ENCODE measurements at places on chromosomes 1 and 21. TPM values are rescaled to one million over a fixed set of nuclear protein-coding genes. Genes with fewer than 3 reads are reported as not detected.

DNA sequence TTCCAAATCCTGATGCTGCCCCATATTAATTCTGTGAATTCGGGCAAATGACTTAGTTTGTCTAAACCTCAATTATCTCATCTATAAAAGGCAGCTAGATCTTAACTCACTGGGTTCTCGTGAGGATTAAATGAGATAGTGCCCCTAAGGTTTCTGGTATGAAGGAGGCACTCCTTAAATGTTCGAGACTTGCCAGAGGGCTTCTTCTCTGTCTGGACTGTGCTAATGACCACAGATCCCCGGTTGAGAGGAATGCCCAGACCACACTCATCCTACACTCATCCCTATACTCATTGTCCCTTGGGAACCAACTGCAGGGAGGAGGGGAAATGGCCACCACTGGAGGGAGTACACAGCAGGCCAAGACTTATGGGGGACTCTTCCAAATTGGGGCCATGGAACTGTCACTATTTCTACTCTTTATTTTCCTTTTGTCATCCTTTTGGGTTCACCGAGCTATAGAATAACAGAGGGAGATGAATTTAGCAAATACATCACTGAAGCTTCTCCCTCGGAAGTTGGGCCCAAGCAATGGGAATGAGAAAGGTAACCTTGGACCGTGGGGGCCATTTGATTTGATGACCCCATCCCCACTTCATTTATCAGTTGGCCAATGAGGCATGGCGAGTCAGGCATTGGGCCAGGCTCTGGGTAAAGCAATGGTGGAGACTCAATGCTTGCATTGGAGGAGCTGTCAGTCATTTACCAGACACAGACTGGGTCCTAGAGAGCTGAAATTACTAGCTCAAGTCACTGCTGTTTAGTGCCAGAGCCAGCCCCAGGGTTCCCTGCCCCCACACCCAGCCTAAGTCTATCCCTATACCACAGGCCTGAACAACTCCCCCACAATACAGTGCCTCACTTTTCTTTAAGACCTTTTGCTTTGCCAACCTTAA lies 5.1 kb downstream of the ATF3 start:
- DNase-seq: peak; percentile 95

- DNase-seq: no peak
These were observed 18.0 kb upstream of the SNRPE start for GRCh38 chr1:203843435-203843834.

DNA sequence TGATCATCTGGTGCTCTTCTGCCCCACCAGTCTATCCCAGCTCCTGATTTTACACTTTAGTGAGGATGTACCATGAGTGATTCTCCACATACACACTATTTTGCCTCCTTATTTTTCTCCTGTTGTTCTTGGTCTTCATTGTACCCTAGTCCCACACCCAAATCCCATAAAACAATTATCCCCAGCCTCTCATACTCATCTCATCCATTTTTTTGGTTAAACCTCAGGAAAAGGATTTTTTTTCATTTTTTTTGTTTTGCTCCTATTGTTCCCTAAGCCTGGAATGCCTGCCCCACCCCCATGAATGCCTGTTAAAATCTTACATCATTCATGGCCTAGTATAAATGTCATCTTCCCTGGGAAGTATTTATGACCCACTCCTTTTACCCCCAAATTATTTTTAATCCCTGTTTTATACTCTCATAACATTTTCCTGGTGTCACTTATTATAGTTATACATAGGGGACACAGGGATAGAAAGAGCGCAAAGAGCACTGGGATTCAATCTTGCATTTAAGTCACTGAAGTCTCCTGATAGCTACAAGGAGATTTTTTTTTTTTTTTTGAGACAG lies 4.9 kb upstream of the LINGO4 start:
- no peak for DNase-seq

DNA sequence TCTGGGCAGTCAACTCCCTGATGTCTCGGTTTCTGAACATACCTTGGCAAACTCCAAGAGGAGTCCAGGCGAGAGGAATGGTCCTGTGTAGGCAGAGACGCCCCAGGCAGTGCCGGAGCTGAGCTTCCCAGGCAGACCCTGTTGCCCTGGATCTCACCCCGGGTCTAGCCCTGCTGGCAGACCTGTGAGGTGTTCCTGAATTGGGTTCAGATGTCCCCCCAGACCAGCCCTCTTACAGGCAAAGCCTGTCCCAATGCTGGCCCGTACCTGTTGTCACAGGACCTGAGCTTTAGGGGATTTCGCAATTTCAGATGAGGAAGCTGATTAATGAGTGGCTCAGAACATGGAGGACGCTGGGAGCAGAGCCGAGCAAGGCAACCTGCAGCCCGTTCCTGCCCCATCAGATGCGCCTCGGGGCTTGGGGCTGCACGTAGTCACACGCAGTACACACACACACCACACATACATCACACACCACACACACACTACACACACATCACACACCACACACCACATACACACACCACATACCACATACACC lies 38.5 kb upstream of the PDE9A start:
- peak; percentile 29 for DNase-seq

DNA sequence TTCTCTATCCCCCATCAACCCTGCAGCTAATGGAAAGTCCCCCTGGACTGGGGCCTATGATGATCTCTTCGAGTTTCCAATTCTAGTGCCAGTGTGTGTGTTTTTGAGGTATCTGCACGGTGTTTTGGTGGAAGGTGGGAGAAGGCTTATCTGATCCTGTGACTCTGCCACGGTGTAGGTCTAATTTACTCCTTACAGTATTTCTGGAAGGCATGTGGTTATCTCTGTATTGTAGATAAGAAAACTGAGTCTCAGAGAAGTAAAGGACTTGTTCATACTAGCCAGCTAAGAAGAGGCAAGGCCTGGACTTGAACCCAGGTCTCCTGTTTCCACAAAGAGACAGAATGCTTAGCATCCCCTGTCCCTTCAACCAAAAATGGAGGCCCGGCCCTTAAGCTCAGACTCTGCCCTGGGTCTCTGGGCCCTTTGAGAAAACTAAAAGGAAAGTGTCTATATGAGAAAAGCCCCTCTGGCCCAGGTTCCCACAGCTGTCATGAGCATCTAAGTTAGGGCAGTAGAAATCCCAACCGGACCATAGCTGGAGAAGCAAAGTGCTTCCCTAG lies 20.3 kb downstream of the RIMS3 start:
- no peak for DNase-seq

DNA sequence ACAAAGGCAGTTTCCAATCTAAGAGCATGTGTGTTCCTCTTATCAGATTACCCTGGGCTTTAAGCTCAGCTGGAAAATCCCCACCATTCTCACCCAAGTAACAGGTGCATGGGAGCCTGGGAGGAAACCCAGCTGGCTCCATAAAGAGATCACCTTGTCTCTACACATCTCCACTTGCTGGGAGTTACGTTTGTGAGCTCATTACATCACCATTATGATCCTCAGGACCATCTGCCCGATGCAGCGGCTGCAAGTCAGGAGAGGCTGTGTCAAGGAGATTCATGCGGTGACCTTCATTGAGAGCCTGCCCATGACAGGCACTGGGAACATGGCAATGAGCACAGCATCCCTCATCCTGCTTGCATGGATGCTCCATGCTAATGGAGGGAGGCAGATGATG lies 618.0 kb downstream of the NPHP4 start:
- DNase-seq: no peak

DNA sequence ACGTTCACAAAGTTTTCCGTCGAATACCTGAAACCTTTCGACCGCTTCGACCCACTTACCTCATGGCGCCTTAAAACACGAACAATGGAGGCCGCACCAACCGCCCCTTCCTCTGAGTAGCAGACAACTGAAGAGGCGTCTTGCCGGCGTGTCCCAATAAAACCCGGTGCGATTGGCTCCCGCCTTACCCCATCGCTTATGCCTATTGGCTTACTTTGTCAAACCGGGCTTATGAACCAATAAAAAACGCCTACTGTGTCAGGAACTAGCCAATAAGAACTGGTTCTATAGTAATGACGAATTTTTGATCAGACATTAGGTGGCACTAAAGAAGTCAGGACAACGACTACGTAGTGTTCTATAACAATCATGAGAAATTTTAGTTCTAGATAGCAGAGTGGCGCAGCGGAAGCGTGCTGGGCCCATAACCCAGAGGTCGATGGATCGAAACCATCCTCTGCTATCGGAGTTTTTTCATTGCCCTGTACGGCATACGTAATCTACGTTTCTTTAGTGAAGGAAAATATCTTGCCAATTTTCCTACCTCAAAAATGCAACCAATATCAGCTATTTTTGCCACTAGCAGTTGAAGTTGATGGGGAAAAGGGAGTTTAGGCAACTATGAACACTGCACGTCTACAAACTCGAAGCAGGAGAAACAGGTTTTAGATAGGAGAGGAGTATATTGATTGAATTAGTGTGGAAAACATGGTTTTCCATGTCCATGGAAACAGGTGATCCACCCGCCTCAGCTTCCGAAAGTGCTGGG lies at the start of gene ILF2:
Gene ILF2, minus strand, starts transcription at position 135 of the 769 bp plus-strand sequence. Its CDS starts 71 bp downstream, at position 64.
- peak; percentile 98 for DNase-seq

DNA sequence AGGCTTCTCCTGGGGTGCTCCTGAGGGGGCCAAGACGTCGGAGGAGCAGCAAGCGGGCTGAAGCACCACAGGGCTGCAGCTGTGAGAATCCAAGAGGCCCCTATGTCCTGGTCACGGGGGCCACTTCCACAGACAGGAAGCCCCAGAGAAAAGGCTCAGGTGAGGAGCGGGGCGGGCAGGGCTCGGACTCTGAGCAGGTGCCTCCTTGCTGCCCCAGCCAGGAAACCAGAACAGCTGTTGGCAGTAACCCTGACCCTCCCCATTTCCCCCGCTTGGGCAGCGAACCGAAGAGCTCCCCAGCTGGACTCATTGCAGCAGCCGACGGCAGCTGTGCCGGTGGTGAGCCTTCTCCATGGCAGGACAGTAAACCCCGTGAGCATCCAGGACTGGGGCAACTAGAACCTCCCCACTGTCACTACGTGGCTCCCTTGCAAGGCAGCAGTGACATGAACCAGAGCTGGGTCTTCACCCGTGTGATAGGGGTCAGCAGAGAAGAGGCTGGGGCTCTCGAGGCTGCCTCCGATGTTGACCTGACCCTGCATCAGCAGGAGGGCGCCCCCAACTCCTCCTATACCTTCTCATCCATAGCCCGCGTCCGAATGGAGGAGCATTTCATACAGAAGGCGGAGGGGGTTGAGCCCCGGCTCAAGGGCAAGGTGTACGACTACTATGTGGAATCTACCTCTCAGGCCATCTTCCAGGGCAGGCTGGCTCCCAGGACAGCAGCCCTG lies 625 bp downstream of the KLHDC7A start:
- no peak for DNase-seq

GRCh38 chr1:155760751-155761475 lies 72.0 kb downstream of the DAP3 start:
- DNase-seq: no peak

GRCh38 chr1:237789619-237790018 lies 101.1 kb downstream of the ZP4 start:
- no peak for DNase-seq

GRCh38 chr1:46158312-46159281 lies 16.3 kb upstream of the TSPAN1 start:
- no peak for DNase-seq

- peak; percentile 99 for DNase-seq
These were observed at the start of gene SCYL3 for GRCh38 chr1:169893645-169894423. SCYL3 (minus strand) TSS chr1:169893896; CDS start chr1:169888840, 5,056 bp downstream.

GRCh38 chr1:22142315-22143064 lies 407 bp downstream of the WNT4 start:
- peak; percentile 61 for DNase-seq

GRCh38 chr1:41501581-41501980 lies 17.1 kb upstream of the EDN2 start:
- no peak for DNase-seq

DNA sequence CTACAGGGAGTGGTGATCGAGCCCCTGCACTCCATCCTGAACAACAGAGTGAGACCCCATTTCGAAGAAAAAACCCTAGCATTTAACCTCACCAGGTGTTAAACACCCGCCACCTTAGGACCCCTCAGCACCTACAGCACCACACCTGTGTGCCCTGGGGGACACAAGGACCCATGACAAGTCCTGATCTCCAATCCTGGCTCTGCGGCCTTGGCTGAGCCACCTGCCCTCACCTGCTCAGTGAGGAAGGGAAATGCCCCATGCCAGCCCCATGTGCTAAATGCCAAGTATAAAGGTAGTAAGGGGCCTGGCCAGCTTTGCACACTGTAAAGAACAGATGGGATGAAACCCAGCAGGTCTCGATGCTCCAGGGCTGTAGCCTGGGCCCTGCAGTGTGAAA lies 11.1 kb downstream of the MRTO4 start:
- DNase-seq: no peak

- no peak for DNase-seq
These were observed 10.6 kb downstream of the PLA2G2F start for GRCh38 chr1:20149601-20150325.

DNA sequence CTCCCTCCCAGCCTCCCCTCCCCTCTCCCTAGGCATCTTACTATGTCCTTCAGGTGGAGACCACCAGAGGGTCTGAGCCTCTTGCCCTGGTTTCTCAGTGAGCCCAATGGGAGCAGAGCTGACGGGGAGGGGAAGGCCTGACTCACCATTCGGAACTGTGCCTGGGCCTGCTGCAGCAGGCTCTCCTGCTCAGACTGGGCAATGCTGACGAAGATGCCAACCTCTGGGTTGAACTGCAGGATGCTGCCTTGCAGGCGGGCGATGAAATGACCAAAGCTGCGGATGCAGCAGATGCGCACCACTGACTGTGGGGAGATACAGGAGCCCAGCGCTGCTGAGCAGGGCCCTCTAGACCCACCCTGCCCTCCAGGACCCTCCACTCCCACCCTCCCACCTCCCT lies 11.0 kb upstream of the PAQR6 start:
- DNase-seq: no peak

DNA sequence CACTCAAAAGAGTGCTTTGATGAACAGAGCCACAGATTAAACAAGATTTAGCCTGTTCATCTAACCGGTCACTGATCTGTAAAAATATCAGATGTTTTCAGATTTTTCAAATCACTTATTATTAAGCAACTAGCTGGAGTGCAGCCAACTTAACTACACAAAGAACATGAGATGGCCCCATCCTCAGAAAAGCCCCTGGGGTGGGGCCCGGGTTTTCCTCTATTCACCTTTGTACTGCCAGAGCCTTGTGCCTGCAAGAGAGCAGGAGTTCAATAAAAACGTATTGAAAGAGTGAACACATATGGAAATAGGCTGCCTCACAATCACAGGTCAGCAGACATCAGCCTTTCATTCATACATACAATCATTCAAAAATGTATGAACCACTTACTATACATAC lies 516.1 kb downstream of the OMA1 start:
- no peak for DNase-seq

Gene TNFRSF1B
- 1.1 TPM for polyA plus RNA-seq

Gene RNF186
- polyA plus RNA-seq: not detected

Gene POU3F1
- not detected for polyA plus RNA-seq

Gene ASCL5
- not detected for polyA plus RNA-seq

Gene CLCA4
- not detected for polyA plus RNA-seq

Gene C1QTNF12
- polyA plus RNA-seq: 2.1 TPM

Gene GSTM1
- not detected for polyA plus RNA-seq

Measured in GM23248 (cell line).